ENCODE measurements at places on chromosomes 3 and 15.

GRCh38 chr3:134314588-134315285, 59.5 kb downstream of the AMOTL2 start:
- H3K27me3 ChIP-seq = peaks cover 8% of the 10 kb centered on the region
- no peaks in the 10 kb centered on the region for H3K36me3 ChIP-seq
- no peak for DNase-seq
- no peaks in the 10 kb centered on the region for H3K4me1 ChIP-seq
- H3K27ac ChIP-seq = no peak overlapping the region

- no peak for DNase-seq
- no peak overlapping the region for H3K27ac ChIP-seq
- H3K4me1 ChIP-seq = no peaks in the 10 kb centered on the region
- H3K36me3 ChIP-seq = no peaks in the 10 kb centered on the region
- no peaks in the 10 kb centered on the region for H3K27me3 ChIP-seq
Observed at GRCh38 chr3:78079514-78079913, 1039.6 kb downstream of the ROBO2 start.

DNA sequence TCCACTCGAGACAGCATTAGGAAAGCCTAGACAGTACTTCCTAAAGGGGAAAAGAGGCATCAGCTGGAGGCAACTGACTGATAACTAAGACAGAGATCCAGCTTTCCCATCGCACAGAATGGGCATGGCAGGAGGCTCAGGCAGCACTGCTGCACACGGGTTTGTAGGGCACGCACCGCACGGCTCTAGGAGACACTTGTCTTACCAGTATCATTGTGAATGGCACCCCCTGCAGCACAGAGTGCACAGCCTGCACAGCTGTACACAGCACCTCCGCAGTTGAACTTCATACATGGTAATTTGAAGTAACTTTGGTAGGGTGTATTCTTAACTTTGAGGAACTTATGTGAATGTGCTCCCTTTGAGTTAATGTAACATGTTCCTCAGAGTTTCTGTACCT, 281.6 kb downstream of the PLCL2 start:
- H3K4me3 ChIP-seq = no peak overlapping the region
- H3K27me3 ChIP-seq = no peaks in the 10 kb centered on the region
- H3K4me1 ChIP-seq = no peaks in the 10 kb centered on the region
- H3K36me3 ChIP-seq = peaks cover 11% of the 10 kb centered on the region
- no peak overlapping the region for H3K27ac ChIP-seq

GRCh38 chr3:47847260-47847659, 44.3 kb downstream of the DHX30 start:
- peaks cover 30% of the 10 kb centered on the region for H3K36me3 ChIP-seq
- no peaks in the 10 kb centered on the region for H3K27me3 ChIP-seq
- no peak overlapping the region for H3K27ac ChIP-seq
- H3K4me3 ChIP-seq = no peak overlapping the region
- H3K4me1 ChIP-seq = no peaks in the 10 kb centered on the region

DNA sequence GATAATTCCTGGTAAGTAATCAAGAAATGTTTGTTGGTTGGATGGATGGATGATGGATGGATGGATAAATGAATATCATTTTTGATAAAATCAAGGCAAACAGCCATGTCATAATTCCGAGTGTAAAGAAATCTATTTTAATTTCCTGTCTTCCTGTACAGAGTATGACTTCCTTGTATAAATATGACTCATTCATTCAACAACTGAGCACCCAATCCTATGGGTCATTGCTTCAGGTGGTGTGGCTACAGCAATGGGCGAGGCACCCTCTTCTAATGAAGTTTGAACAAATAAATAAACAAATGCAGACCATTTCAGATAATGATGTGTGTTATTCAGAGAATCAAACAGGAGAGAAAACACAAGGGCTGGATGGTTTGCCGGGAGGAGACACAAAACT, 198.7 kb downstream of the TNIK start:
- H3K27me3 ChIP-seq = no peaks in the 10 kb centered on the region
- DNase-seq = no peak
- no peaks in the 10 kb centered on the region for H3K36me3 ChIP-seq
- peaks cover 83% of the 10 kb centered on the region for H3K4me1 ChIP-seq
- H3K4me3 ChIP-seq = no peak overlapping the region

GRCh38 chr3:136802481-136802996, 16.4 kb upstream of the SLC35G2 start:
- DNase-seq = no peak
- H3K27me3 ChIP-seq = no peaks in the 10 kb centered on the region
- H3K27ac ChIP-seq = no peak overlapping the region

DNA sequence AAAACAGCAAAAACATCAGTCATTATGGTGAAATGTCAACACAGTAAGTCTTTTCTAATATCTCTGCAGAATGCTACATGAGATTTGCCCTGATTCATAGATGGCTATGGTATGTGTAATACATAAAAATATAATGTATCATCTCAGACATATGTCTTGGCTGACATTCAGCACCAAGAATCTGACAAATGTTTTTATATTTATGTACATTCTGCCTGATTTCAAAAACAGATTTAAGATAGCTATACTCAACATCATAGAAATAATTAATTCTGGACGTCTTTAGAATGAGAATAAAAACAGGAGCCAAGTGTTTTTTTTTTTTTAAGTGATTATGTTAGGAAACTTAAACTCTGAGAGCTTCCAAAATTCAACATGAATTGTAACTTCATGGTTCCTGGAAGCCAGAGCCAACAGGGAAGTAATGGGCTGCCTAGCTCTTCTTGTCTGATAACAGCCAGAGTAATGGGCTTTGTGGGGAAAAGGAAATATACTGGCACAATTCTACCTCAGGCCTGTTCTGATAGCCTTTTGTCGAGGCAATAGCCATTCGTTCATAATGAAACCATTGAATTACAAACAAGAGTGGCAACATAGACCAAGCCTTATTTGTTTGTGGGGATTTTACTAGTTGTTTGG, 184.4 kb downstream of the VGLL4 start:
- no peak overlapping the region for H3K27ac ChIP-seq
- no peaks in the 10 kb centered on the region for H3K27me3 ChIP-seq
- no peaks in the 10 kb centered on the region for H3K4me1 ChIP-seq

DNA sequence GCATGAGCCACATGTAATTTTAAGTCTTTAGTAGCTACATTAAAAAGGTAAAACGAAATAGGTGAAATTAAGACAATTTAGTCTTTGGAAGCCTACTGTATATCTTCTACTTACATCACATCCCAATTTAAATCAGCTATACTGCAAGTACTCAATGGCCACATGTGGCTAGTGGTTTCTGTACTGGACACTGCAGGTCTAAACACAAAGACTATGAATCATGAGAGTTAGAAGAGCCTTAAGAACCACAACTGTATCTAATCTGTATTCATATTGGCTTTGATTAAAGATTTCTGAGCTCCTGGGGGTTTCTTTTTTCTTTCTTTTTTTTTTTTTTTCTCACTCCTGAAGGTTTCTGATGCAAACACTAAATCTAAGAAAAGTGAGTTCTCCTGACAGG, 2.3 kb upstream of the EIF1B start:
- no peak overlapping the region for H3K4me3 ChIP-seq
- H3K27me3 ChIP-seq = no peaks in the 10 kb centered on the region
- no peaks in the 10 kb centered on the region for H3K4me1 ChIP-seq
- no peaks in the 10 kb centered on the region for H3K36me3 ChIP-seq
- DNase-seq = no peak
- H3K27ac ChIP-seq = no peak overlapping the region

DNA sequence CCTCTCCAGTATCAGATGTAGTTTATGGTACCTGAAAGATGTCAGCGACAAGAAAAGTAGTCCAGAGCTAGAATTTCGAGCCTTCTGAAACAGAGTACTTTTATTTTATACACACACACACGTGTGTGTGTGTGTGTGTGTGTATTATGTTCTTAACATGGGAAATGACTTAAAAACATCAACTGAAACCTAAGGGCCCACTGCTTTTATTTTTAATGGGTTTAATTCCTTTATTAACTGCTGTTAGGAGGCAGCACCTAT, 1.9 kb downstream of the TCF12 start:
- H3K27ac ChIP-seq = peak overlapping the region; percentile 69
- H3K4me3 ChIP-seq = peak overlapping the region; percentile 86
- no peaks in the 10 kb centered on the region for H3K36me3 ChIP-seq

DNA sequence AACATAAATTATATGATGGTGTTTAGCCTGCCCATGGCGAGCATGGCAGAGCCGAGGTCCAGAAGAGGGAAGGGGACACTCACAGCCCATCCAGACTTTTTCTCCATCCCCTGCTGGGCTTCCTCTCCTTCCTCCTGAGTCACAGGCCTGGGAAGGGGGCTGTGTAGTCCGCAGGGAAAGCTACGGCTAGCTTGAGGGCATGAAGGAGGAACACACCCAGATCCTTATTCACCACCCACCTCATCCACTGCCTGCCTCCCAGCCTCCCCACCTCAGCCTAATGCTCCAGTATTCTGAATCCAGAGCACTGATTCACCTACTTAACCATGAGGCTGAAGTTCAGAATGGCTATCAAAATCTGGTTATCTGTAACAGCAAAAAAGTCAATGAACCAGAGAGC, 97.8 kb downstream of the OXNAD1 start:
- H3K27ac ChIP-seq = no peak overlapping the region
- no peak for DNase-seq
- peaks cover 9% of the 10 kb centered on the region for H3K4me1 ChIP-seq

GRCh38 chr15:69755551-69756310, 303.1 kb downstream of the RPLP1 start:
- no peaks in the 10 kb centered on the region for H3K36me3 ChIP-seq
- H3K27ac ChIP-seq = no peak overlapping the region
- peaks cover 37% of the 10 kb centered on the region for H3K4me1 ChIP-seq
- H3K27me3 ChIP-seq = no peaks in the 10 kb centered on the region
- no peak overlapping the region for H3K4me3 ChIP-seq

GRCh38 chr3:129161860-129162271, 1.0 kb upstream of the ISY1 start:
- no peaks in the 10 kb centered on the region for H3K27me3 ChIP-seq
- no peak for DNase-seq
- H3K27ac ChIP-seq = peak overlapping the region; percentile 100

GRCh38 chr15:66233487-66234415, 19.8 kb downstream of the MEGF11 start:
- DNase-seq = no peak
- no peaks in the 10 kb centered on the region for H3K27me3 ChIP-seq
- H3K27ac ChIP-seq = no peak overlapping the region

GRCh38 chr15:45660231-45660979, 25.6 kb downstream of the SQOR start:
- no peak for DNase-seq
- no peaks in the 10 kb centered on the region for H3K4me1 ChIP-seq
- H3K36me3 ChIP-seq = peaks cover 2% of the 10 kb centered on the region

DNA sequence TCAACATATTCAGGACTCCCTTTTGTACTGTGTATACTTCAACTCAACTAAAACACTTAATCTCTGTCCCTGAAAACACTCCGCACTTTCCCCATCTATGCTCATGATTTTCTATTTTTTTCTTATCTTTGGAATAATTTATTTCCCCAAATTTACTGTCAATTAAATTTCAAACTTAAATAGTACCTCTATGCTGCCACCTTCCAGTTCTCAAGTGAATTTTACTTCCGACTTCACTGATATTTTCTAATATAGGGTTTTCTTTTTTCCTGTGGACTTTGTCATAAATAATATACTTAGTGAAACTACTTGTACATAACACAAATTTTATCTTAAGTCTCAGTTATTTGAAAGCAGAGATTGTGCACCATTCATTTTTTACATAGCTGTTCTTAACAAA, 1303.3 kb downstream of the OTOL1 start:
- H3K27ac ChIP-seq = no peak overlapping the region
- no peaks in the 10 kb centered on the region for H3K36me3 ChIP-seq
- no peaks in the 10 kb centered on the region for H3K27me3 ChIP-seq
- H3K4me1 ChIP-seq = no peaks in the 10 kb centered on the region

- no peaks in the 10 kb centered on the region for H3K36me3 ChIP-seq
- DNase-seq = no peak
- H3K27me3 ChIP-seq = no peaks in the 10 kb centered on the region
- no peak overlapping the region for H3K4me3 ChIP-seq
Observed at GRCh38 chr3:196634829-196635228, 4.7 kb upstream of the NRROS start.

- DNase-seq = no peak
- H3K36me3 ChIP-seq = no peaks in the 10 kb centered on the region
- no peaks in the 10 kb centered on the region for H3K4me1 ChIP-seq
- no peak overlapping the region for H3K4me3 ChIP-seq
- H3K27me3 ChIP-seq = no peaks in the 10 kb centered on the region
- H3K27ac ChIP-seq = no peak overlapping the region
Observed at GRCh38 chr15:35956056-35956455, 410.1 kb upstream of the DPH6 start.

DNA sequence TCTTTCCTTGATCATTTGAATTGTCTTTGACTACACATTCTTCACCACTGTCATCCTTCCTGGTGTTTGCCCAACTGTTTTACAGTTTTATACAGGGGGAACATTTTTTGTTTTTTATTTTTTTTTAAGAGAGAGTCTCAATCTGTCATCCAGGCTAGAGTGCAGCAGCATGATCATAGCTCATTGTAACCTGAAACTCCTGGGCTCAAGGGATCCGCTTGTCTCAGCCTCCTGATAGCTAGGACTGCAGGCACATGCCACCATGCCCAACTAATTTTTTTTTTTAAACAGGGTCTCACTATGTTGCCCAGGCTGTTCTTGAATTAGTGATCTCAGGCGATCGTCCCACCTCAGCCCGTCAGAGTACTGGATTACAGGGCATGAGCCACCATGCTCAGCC, 222.6 kb downstream of the BBX start:
- no peaks in the 10 kb centered on the region for H3K4me1 ChIP-seq
- no peak for DNase-seq

DNA sequence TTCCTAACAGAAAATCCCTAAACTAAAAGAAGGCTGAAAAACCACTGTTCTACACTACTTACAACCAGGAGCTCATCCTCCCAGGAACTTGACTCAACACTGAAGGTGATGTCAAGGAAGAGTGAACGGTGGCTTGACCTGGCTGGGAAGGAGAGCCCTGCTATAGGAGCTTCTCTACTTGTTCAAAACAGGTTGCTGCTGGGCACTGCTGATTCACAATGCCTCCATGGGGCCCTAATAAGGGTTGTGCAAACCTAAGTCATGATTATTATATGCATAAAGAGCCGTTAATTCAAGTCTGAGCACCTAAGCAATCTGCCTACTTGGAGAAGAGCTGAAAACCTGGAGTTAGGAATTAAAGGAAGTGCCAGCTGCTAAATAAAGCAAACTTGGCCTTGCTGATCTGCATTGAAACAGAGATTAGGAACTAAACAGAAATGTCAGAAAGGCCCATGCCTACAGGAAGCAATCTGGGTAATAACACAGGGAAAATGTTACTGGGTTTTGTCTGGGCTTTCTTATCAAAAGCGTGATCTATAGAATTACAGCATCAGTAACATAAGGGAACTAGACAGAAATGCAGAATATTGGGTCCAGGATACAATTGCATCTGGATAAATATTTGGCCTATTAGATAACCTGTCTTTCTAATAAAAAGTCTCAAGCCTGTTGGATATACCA, 243.2 kb downstream of the NEK10 start:
- H3K27me3 ChIP-seq = no peaks in the 10 kb centered on the region
- no peaks in the 10 kb centered on the region for H3K4me1 ChIP-seq
- no peaks in the 10 kb centered on the region for H3K36me3 ChIP-seq
- H3K4me3 ChIP-seq = no peak overlapping the region

GRCh38 chr3:102026656-102027055, 177.3 kb downstream of the NFKBIZ start:
- H3K27me3 ChIP-seq = no peaks in the 10 kb centered on the region
- H3K36me3 ChIP-seq = no peaks in the 10 kb centered on the region
- no peak overlapping the region for H3K4me3 ChIP-seq
- no peak overlapping the region for H3K27ac ChIP-seq
- H3K4me1 ChIP-seq = no peaks in the 10 kb centered on the region
- DNase-seq = no peak

GRCh38 chr3:195931582-195932273, 23.4 kb upstream of the TNK2 start:
- DNase-seq = no peak
- no peak overlapping the region for H3K27ac ChIP-seq
- H3K36me3 ChIP-seq = no peaks in the 10 kb centered on the region
